ENCODE measurements at places on chromosomes 4 and X.

DNA sequence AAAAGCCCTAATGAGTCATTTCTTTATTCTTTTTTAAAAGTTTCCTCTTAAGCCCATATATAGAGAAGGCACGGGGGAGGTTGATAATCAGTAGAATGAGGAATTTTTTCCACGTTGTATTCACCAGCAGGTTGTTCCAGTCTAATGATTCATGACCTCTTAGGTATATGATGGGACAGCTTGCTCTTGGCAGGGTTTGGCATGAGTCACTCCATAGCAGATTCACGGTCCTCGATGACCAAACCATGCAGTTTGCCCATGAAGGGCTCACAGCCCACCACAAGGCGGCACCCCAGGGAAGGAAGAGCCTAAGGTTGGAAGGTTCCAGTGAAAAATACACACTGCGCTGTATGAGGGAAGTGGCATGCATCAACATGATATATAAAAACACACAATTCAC is 623.8 kb upstream of the DIPK2B start:
- DNase-seq: peak; percentile 59

GRCh38 chr4:89447543-89447942 is 139.9 kb upstream of the GPRIN3 start:
- no peak for DNase-seq

DNA sequence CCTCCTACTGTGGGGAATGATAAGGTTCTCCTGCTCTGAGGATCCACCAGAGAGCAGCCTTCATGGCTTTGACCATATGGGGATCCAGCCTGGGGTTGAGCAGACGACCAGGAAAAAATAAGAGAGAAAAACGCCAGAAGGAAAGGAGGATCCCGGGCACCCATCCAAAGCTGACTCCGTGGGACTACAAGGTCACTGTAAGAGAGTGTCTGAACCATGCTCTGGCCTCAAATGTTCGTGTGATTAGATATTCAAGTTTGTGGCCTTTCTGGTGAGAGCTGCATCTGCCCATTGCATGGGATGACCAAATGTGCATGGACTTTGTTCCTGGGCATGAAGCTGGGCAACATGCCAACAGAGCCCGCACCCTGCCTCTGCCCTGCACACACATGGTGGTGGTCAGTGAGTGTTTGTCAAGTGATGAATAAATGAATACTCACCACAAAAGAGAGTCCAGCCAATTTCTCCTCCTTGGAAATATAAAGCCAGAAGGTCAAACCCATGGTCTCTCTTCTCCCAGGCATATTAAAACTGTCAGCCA is 346.0 kb upstream of the GATB start:
- DNase-seq: no peak

GRCh38 chr4:1786544-1787362 is 6.3 kb upstream of the FGFR3 start:
- no peak for DNase-seq

DNA sequence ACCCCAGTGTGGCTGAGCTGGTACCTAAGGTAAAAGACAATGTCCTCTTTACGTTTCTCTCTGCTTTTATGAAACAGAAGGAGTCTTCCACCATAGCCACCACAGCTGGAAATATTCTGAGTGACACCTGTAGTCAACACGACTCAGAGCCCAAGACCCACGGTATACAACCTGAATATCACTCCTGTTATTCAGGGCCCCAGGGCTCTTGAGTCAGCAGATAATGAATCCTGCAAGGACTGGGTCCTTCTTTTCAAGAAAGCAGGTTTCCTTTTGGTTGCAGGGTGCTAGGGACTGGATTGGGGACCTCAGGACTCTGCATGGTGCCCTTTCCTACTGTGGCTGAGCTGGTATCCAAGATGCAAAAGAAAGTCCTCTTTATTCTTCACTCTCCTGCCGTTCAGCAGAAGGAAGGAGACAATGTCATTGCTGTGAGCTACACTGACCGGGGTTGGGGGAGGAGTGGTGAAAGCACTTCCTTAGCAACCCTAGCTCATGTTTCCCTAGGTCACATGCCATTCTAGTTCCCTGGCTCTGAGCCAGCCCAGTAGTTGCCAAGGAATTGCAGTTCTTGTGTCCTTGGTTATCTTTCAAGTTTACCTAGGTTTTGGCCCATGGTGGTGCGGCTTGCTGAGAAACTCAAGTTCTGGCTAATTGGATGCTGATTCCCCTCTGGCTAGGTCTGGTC is 23.7 kb upstream of the UNC5C start:
- no peak for DNase-seq

- no peak for DNase-seq
Measured at GRCh38 chr4:89253311-89253710, 54.3 kb downstream of the GPRIN3 start.

DNA sequence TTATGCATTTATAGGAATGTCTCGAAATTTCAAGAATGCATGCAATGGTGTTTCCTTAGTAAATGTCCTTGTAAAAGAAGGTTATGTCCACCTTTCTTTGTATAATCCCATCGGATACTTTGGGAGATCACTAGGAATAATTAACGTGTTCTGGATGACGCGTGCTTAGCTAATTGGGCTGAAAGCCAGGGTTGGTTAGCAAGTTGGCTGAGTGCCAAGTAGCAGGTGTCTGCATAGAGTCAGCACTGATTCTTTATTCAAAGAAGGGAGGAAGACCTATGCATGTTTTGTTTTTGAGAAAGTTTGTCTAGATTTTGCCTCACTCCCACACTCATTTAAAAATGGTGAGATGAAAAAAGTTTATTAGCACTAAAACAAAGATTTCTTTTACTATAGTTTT is 144.6 kb downstream of the SOX3 start:
- no peak for DNase-seq

- DNase-seq: no peak
Measured at GRCh38 chrX:23822841-23823240, 39.9 kb downstream of the SAT1 start.

DNA sequence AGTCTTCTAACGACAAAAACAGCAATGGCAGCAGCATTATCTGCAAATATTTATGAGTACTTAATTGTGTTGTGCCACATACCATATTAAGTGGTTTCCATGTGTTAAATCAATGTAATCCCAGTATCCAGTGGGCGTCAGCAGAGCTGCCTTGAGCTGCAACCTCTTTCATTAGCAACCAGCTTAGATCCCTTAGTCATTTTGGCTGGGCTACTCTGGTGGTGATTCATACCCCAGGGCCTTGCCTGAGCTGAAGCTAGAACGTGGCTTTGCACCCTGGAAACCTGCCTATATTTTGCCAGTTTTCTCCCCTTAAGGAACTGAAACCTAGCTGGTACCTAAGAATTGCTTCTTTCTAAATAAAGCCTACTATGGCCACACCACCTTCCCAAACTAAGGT is 474.3 kb upstream of the FTHL17 start:
- DNase-seq: no peak

- no peak for DNase-seq
Measured at GRCh38 chr4:76270244-76271175, 19.0 kb downstream of the FAM47E start.

GRCh38 chr4:83010111-83010521 is 507 bp downstream of the LIN54 start:
- DNase-seq: no peak

GRCh38 chr4:82776925-82777542 is 21.6 kb downstream of the SCD5 start:
- DNase-seq: no peak

DNA sequence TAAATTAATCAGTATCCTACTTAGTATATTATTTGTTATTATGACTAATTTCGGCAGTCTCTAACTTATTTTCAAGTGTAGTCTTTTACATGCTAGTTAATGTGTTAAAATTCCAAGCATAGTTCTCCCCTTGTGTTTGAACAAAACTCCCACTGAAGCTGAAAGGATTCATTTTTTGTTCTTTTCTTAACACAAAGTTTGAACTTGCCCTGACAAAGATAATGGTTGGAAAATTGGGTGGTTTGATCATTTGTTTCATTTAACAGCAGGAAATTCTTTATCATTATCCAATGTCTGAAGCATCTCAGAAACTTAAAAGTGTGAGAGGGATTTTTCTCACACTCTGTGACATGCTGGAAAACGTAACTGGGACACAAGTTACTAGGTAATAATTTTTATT is 36.0 kb downstream of the INTU start:
- DNase-seq: no peak

DNA sequence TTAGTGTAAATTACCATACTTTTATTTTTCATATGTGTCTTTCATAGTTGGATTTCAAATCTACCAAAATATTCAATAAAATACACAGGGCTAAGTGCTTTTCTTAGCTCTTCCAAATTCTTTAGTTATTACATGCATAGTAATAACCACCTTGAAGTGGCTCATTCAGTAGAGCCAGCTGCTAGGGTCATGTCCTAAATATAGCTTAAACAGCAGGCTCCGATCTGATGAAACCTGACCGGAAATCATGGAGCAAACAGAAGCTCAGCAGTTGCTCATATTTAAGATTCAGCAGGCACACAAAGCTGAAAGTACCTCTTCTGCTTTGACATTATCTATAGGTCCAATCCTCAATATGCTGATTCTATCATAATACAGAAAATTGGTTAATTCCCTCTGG is 1470.4 kb downstream of the ADGRL3 start:
- no peak for DNase-seq

DNA sequence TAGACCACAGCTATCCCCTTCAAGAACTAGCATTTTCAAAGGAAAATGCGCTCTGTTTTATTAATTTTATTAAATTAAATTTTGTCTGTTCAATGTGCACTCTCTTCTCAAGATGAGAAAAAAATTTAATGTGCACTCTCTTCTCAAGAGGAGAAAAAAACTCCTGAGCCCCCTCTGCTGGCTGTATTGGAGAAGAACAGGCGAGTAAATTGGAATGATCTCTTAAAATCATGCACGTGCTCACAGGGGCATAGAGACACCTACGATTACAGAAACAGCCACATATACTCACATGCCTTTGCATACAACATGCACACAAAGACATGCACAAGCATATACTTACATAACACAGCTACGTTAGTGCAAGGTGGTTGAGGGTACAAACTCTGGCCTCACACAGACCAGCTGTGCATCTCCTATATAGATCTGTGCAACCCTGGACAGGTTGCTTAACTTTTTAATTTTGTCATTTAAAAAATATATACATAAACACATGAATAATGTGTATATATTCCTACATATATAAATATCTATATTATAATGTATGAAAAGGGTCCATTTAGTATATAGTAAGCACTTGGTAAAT is 176.2 kb upstream of the CXorf66 start:
- DNase-seq: no peak

- DNase-seq: no peak
Measured at GRCh38 chr4:41747230-41748055, 1.1 kb downstream of the PHOX2B start.

GRCh38 chr4:73693811-73694210 is 46.6 kb upstream of the CXCL8 start:
- DNase-seq: no peak

- DNase-seq: no peak
Measured at GRCh38 chr4:55355555-55355954, 9.5 kb downstream of the SRD5A3 start.

GRCh38 chr4:158850800-158851644 is 82.2 kb downstream of the FNIP2 start:
- DNase-seq: no peak

DNA sequence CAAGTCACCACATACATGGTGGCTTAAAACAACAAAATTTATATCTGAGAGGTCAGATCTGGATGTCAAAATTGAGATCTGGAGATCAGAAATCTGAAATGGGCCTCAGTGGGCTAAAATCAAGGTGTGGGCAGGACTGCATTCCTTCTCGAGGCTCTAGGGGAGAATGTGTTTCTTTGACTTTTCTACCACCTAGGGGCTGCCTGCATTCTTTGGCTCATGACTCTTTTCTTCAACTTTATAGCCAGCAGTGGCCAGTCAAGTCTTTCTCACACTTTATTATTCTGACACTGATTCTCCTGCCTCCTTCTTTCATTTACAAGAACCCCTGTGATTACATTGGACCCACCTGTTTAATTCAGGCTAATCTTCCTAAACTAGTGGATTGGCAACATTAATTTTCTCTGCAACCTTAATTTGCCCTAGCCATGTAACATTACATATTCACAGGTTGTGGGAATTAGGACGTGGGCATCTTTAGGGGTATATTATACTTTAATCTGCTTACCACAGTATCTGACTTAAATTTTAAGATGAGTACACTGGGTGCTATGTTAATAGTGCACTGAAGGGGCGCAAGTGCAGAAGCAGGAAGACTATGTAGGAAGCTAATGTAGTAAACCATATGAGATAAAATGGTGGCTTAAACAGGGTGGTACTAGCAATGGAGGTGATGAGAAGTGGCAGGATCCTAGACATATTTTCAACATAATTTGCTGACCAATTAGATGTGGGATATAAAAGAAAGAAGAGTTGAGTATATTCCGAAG is 188.0 kb downstream of the SLC4A4 start:
- no peak for DNase-seq

DNA sequence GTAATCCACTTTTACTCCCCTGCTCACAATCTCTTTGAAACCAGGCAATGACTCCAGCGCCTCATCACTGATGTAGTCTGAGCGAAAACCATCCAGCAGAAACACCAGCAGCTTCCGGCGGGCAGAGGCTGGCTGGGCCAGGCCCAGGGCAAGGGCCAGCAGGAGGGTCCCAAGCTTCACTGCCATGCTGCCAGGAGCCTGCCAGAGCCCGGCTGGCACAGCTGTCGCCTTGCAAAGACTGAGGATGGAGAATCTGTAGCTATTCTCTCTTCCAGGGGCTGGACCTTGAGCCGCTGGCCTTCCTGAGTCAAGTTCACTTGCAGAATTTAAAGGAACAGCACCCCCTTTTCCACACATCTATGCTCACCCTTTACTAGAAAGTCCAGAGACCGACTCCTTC is at the start of gene ENPP6:
TSS of gene ENPP6 (minus strand) at position 240 of the 400 bp plus-strand sequence. CDS start at position 186, 54 bp downstream.
- no peak for DNase-seq

DNA sequence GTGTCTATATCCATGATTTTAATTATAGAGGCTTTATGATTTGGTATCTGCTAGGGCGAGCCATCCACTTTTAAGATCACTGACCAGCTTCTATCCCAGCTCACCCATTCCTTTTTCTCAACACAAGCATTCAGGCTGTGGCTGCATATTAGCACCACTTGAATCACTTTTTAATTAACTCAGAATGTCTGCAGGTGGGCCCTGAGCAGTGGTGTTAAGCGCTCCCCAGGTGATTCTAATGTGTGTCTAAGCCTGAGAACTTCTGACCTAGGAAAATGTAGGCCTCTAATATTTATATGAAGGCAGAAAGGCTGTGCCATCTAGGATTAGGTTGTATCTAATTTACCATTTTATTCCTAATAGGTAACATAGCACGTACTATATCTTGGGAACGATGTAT is 19.8 kb upstream of the QRFPR start:
- DNase-seq: no peak
